D341Med (cell line): ENCODE measurements at places on chromosomes 12 and 14.

GRCh38 chr14:73945159-73945670, 4.7 kb downstream of the FAM161B start:
- DNase-seq, result no peak

- no peak for DNase-seq
Measured at GRCh38 chr12:27366621-27367020, 34.0 kb downstream of the BMAL2 start.

GRCh38 chr12:51186465-51187085, 13.6 kb upstream of the TFCP2 start:
- no peak for DNase-seq

GRCh38 chr14:24315807-24316596, 4.7 kb downstream of the LTB4R start:
- no peak for DNase-seq

- no peak for DNase-seq
Measured at GRCh38 chr12:1740161-1740948, 49.5 kb downstream of the ADIPOR2 start.

DNA sequence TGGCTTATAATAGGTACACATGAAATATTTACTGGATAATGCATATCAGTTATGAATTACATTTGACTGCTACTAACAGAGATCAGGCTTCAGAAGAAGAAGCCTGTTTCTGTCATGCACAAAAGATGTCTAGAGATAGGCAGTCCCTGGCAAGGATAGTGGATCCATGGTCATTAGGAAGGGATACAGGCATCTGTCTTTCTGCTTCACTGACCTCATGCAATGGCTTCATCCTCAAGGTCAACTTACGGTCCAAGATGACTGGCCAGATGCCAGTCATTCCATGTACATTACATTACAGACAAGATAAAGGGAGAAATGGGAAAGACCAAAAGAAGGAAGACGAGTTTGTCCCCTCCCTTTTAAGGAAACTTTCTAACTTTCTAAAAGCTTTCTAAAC, 94.0 kb downstream of the NUAK1 start:
- DNase-seq, result no peak

GRCh38 chr12:62933220-62933601, 1.7 kb downstream of the PPM1H start:
- DNase-seq, result no peak

DNA sequence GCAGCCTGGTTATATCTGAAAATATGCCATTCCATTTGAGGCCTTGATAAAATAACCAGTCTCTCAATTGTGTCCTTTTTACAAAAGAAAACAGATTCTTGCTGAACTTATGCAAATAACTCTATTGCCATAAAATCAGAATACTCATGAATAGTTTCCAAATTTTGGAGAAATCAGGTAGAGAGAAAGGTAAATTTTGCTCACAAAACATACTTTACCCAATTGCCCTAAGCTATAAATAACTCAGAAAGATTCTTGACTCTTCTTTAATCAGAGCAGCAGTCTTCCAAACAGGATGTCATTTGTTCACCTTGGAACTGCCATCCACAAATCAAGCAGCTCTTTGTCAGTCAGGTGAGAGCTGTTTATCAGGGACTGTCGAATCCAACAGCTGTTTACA, 12.6 kb downstream of the ZNF26 start:
- no peak for DNase-seq

DNA sequence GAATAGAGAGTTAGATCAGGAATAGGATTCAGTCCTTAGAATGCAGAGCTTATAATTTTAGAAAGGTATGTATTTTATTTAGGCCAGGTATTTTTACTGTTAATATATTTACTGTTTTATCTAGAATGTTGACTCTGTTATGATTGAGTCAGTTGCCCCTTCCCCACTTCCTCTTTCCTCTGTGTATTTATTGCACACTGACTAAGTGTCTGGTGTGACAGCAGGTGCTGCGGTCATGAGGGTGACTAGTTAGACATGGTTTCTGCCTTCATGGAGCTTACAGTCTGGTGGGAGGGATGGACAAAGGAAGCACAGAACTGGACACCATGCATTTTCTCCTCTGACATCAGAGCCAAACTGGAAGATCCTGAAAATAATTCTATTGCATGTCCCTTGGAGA, 159.8 kb downstream of the CACNA1C start:
- DNase-seq, result no peak

GRCh38 chr12:130288691-130289090, 49.0 kb upstream of the PIWIL1 start:
- DNase-seq, result no peak

- DNase-seq, result no peak
Measured at GRCh38 chr12:28870839-28871440, 278.1 kb upstream of the FAR2 start.

DNA sequence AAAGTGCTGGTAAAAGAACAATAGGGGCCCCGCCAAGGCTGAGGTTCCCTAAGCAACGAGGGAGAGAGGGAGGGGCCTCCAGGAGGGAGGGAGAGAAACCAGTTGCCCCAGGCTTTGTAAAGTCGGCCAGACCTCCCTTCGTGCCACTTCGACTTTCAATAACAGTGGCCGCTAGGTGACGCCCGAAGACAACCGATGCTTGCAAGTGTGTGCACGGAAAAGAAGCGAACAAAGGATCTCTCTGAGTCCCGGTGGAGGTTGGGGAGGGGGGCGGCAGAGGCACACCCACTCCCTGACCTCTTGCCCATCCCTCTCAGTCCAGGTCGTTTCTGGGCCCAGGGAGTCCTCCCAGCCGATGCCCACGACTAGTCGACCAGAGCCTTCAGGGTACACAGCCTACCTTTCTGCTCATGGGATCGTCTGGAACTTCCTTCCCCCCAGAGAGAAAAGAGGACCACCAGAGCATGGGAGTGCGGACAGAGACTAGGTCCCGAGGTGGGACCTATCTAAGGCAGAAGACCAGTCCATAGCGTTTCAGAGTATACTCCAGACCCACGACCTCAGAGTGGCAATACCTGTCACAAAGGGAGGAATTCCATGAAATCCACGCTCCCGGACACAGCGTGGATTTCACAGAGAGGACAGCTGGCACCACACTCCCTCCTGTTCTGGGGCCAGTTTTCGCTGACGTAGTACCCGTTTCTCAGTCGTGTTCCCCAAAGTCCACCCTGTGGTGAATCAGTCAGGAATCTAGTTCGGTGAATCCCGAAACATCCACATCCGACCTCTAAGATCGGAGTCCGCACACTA, 262.7 kb upstream of the ALG10B start:
- DNase-seq, result peak; percentile 30
